ENCODE measurements at places on chromosomes 11 and 22.

GRCh38 chr11:32279672-32280071 is 155.7 kb downstream of the WT1 start:
- no peak for DNase-seq

DNA sequence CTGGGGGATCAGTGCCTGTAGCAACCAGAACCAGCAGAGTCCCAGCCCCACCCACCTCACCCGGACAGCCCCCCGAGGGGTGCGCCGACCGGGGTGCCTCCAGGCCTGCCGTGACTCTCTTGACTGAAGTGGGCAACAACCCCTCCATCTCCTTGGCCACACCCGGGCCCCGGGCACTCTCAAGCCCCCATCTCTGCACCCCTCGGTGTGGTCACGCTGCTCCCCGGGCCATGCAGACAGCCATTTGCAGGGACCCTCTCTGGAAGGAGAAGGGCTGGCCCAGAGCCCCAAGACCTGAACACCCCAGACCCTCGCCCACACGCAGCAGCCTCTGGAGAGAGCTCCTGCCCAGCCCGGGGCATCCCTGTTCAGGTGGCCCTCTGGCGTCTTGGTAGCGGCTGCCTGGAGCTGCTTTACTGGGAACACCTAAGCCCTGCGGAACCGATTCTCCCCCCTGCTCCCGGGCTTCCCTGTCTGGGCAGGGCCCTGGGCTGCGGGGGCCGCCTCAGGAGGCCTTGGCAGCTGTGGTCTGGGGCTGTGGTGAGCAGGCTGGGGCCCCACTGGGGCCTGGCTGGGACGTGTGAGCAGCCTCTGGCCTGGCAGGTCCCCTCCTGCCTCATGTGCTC is 84.9 kb downstream of the WNT7B start:
- DNase-seq: peak; percentile 18

DNA sequence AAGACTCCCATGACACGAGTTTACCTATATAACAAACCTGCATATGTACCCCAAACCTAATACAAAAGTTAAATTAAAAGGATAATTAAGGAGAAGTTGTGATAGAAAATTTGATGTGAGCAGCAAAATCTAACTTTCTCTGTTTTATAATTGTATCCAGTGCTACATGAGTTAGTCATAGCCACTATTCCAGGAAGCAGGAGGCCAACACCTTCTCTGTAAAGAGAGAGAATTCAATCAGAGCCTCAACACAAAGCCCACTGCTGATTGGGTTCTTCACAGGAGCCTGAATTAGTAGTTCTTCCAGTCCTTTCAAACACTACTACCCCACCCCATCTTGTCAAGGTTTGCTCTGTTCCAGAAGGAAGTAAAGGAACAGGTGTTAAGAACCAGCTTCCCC is 84.2 kb downstream of the BLID start:
- no peak for DNase-seq

GRCh38 chr11:94776351-94777321 is 8.5 kb downstream of the AMOTL1 start:
- peak; percentile 47 for DNase-seq

GRCh38 chr22:42869888-42870480 is 12.9 kb upstream of the ARFGAP3 start:
- DNase-seq: no peak

GRCh38 chr22:31122532-31123291 is at the start of gene INPP5J:
Gene INPP5J (plus strand): TSS chr22:31122966. CDS start chr22:31123015, 49 bp downstream.
- peak; percentile 72 for DNase-seq

DNA sequence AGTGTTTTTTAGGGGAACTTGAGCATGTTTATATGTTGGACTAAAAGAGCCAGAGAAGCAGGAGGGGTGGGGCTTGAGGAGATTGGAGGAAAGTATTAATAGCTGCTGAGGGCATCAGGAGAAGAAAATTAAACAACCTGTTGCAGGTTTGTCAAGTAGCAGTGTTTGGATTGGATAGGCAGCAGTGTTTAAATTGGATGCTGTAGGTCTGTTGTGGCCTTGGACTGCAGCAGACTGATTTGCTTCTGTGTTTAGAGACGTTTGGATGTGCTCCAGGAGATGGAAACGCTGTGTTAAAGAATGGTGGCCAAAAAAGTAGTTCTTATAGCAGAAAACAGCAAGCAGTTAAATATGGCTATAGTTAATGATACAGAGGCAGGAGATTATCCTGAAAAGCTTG is 5.7 kb downstream of the EIF3L start:
- no peak for DNase-seq

GRCh38 chr11:76385903-76386302 is 4.8 kb downstream of the GVQW3 start:
- no peak for DNase-seq

GRCh38 chr11:106986261-106986660 is 32.0 kb downstream of the GUCY1A2 start:
- DNase-seq: no peak

DNA sequence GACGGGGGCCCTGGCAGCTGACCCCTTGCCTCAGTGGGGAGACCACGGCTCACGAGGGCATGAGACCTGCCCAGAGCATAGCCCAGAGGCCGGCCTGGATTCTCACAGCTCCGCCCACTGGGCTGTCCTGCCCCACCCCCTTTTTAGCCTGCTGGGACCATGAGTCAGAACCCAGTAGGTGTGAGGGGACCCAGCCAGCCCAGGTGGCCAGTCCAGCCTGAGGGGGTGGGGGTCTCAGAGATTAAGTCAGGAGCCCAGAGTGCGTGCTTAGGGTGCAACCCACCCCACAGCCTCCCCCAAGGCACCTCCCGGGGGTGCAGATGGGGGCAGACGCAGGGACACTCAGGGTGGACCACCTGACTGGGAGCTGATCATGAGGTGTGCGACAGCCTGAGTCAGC is 40.1 kb upstream of the PPARA start:
- DNase-seq: peak; percentile 64

- DNase-seq: no peak
Measured at GRCh38 chr11:120182372-120182771, 28.5 kb upstream of the OAF start.

GRCh38 chr11:44305470-44306051 is 4.4 kb downstream of the ALX4 start:
- DNase-seq: no peak

DNA sequence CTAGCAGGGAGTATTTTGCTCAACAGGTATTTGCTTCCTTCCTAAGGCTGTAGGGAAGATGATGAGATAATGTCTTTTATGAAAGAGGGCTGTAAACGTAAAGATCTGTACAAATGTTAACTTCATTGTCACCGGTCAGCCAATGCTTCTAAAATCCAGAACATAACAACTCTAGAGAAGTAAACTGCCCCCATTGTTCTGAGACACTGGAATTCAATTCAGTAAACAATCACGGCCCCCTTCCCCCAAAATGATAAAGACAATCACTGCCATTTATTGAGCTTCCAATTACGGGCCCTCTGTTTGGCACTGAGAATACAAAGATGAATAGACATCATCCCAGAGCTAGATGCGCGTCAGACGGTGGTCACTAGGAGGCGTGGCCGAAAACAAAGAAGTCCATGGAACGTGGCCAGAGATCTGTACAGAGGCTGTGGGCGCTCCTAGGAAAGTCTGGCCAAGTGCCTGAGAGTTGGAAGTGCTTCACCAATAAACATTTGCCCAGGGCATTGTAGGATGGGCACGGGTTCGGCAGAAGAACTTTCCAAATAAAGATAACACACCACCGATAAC is 576 bp downstream of the TMEM258 start:
- no peak for DNase-seq

DNA sequence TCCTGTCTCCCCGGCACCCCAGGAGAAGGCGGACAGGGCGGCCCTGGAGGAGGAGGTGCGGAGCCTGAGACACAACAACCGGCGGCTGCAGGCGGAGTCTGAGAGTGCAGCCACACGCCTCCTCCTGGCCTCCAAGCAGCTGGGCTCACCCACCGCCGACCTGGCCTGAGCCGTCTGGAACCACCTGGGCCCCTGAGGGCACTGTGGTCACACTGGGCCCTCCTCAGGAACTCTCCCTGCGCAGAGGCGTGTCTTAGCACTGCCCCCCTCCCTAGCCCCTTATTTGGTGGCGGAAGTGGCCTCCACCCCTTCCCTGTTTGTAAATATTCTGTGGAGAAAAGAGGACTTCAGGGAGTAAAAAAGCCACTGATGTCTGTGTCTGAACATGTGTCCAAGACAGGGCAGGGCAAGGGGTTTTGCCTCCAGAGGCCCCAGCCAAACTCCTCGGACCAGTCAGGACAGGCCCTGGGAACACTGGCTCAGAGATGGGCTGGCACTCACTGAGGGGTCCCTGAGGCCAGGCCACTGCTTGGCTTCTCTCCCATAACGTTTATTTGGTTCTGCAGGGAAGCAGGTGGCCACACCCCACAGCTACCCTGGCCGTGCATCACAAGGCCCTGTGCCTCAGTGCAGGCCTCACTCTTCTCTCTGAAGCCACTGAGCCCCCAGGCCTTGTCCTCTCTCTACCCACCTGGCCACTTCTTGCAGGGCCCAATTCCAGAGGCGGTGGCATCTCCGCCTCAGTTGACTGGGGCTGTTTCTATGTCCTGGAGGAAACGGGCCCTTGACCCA is 12.0 kb downstream of the RELA start:
- no peak for DNase-seq

GRCh38 chr22:40027191-40028097 is 32.7 kb downstream of the FAM83F start:
- no peak for DNase-seq

Measured in left ventricle myocardium superior (tissue), 1 donor.